Natural killer cell treated with Interleukin-12 subunit alpha and Interleukin-12 subunit beta and Interleukin-15 and Interleukin-18, amount 100 ng/mL, for 72 hours (primary cell): ENCODE measurements at places on chromosomes 7 and 10.

DNA sequence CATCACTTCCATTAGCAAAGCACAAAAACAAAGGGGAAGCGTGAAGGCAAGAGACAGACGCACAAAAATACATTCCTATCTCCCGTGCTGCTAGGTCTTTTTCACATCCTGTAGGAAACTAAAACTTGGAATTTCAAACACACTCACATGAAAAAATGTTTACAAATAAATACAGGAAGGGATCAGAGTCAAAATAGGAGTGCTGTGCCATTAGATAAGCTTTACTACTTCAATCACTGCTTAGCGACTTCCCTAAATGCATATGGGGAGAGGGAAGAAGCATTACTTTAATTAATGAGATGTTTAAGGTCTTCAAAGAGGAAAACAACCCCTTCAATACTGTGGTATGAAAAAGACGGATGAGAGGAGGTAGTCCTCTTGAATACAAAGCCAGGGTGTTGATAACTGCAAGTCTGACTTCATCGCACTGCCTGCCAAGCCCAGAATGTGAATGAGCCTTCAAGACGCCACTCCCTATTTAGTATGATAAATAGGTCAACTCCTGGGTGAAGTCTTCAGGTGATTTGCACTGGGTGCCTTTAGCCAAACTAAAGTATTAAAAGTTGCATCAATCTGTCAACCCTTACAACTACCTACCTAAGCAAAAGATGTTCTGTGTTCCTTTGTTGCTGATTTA is 13.9 kb downstream of the PARD3 start:
- H3K27me3 ChIP-seq, result peaks cover 6% of the 10 kb centered on the region
- no peak overlapping the region for H3K4me3 ChIP-seq
- no peaks in the 10 kb centered on the region for H3K36me3 ChIP-seq
- no peaks in the 10 kb centered on the region for H3K4me1 ChIP-seq
- DNase-seq, result no peak
- H3K27ac ChIP-seq, result no peak overlapping the region

GRCh38 chr10:72340510-72341261 is 14.0 kb downstream of the DNAJB12 start:
- H3K4me3 ChIP-seq, result no peak overlapping the region
- peaks cover 28% of the 10 kb centered on the region for H3K4me1 ChIP-seq
- no peaks in the 10 kb centered on the region for H3K27me3 ChIP-seq

- DNase-seq, result no peak
- no peak overlapping the region for H3K4me3 ChIP-seq
- no peaks in the 10 kb centered on the region for H3K27me3 ChIP-seq
- peaks cover 6% of the 10 kb centered on the region for H3K36me3 ChIP-seq
- no peaks in the 10 kb centered on the region for H3K4me1 ChIP-seq
- no peak overlapping the region for H3K27ac ChIP-seq
Measured at GRCh38 chr7:15439853-15440252, 122.0 kb downstream of the AGMO start.

- H3K36me3 ChIP-seq, result peaks cover 4% of the 10 kb centered on the region
- no peak overlapping the region for H3K4me3 ChIP-seq
- H3K4me1 ChIP-seq, result no peaks in the 10 kb centered on the region
- DNase-seq, result no peak
- no peaks in the 10 kb centered on the region for H3K27me3 ChIP-seq
Measured at GRCh38 chr7:85095806-85096205, 91.0 kb downstream of the SEMA3D start.

- no peaks in the 10 kb centered on the region for H3K36me3 ChIP-seq
- DNase-seq, result no peak
- peaks cover 12% of the 10 kb centered on the region for H3K27me3 ChIP-seq
- no peak overlapping the region for H3K4me3 ChIP-seq
- no peak overlapping the region for H3K27ac ChIP-seq
Measured at GRCh38 chr7:4849390-4849789, 12.4 kb downstream of the PAPOLB start.

GRCh38 chr7:14606101-14606500 is 296.4 kb downstream of the DGKB start:
- no peaks in the 10 kb centered on the region for H3K4me1 ChIP-seq
- H3K27ac ChIP-seq, result no peak overlapping the region
- H3K27me3 ChIP-seq, result no peaks in the 10 kb centered on the region

- H3K36me3 ChIP-seq, result no peaks in the 10 kb centered on the region
- H3K4me1 ChIP-seq, result no peaks in the 10 kb centered on the region
- no peak overlapping the region for H3K27ac ChIP-seq
- H3K27me3 ChIP-seq, result no peaks in the 10 kb centered on the region
- no peak for DNase-seq
- no peak overlapping the region for H3K4me3 ChIP-seq
Measured at GRCh38 chr7:140390034-140390433, 8.3 kb downstream of the SLC37A3 start.

DNA sequence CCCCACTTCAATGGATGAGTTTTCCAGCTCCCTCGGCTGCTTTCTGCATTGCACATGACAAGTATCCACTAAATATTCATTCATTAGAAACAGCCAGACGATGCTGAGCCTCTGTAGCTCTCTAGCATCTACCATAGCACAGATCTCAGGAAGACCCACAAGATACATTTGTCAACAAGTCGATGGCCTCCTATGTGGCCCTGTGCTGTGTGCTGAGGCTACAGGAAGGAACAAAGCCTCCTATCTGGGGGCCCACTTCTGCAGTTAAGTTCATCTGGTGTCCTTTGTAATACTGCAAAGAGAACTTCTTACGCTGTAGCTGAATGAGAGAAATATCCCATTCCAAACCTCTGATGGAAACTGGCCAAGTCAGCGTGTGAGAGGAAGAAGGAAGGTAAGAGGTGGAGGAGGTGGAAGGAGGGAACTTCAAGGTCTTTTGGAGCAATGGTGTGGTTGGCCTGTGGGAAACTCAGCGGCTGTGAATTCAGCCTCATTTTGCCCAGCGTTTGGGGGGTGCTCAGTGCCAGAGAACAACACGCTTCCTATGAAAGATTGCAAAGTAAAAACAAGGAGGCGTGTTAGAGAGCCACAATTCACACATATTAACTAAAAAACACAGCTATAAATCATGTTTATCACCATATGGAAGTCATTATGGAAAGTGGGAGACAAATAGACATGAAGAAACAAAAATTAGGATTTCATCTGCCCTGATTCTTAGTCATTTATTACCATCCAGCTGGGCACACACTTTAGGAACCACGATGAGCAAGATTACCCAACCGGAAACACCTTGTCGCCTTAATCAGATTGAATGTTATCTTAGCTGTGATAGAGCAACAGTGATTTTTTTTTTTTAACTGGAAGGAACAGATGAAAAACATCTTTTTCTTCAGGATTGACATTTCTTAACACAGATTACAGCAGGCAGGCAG is 62.2 kb upstream of the USP6NL start:
- H3K4me3 ChIP-seq, result no peak overlapping the region
- DNase-seq, result no peak
- peaks cover 6% of the 10 kb centered on the region for H3K4me1 ChIP-seq
- H3K27me3 ChIP-seq, result peaks cover 36% of the 10 kb centered on the region

GRCh38 chr10:42809676-42810075 is 27.1 kb downstream of the BMS1 start:
- peaks cover 46% of the 10 kb centered on the region for H3K36me3 ChIP-seq
- no peak for DNase-seq
- peak overlapping the region; percentile 3 for H3K27ac ChIP-seq
- H3K27me3 ChIP-seq, result no peaks in the 10 kb centered on the region

GRCh38 chr10:117268907-117269306 is 28.0 kb downstream of the SLC18A2 start:
- no peaks in the 10 kb centered on the region for H3K36me3 ChIP-seq
- H3K4me1 ChIP-seq, result no peaks in the 10 kb centered on the region
- H3K4me3 ChIP-seq, result no peak overlapping the region
- no peaks in the 10 kb centered on the region for H3K27me3 ChIP-seq
- H3K27ac ChIP-seq, result no peak overlapping the region

- H3K27me3 ChIP-seq, result peaks cover 21% of the 10 kb centered on the region
- H3K27ac ChIP-seq, result no peak overlapping the region
- H3K36me3 ChIP-seq, result no peaks in the 10 kb centered on the region
- DNase-seq, result no peak
Measured at GRCh38 chr7:135734343-135734689, 6.3 kb upstream of the SLC13A4 start.

DNA sequence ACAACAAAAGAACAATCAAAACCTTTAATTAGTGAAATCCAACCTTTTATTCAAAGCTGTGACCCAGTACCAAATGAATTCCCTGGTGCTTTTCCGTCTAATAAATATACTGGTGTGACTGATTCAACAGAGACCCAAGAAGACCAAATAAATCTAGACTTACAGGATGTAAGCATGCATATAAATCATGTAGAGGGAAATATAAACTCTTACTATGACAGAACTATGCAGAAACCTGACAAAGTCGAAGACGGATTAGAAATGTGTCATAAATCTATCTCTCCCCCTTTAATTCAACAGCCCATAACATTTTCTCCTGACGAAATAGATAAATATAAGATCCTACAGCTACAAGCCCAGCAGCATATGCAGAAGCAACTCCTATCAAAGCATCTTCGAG is 540.6 kb upstream of the TEX47 start:
- H3K27ac ChIP-seq, result no peak overlapping the region
- DNase-seq, result no peak
- H3K4me3 ChIP-seq, result no peak overlapping the region
- no peaks in the 10 kb centered on the region for H3K4me1 ChIP-seq
- H3K27me3 ChIP-seq, result no peaks in the 10 kb centered on the region

DNA sequence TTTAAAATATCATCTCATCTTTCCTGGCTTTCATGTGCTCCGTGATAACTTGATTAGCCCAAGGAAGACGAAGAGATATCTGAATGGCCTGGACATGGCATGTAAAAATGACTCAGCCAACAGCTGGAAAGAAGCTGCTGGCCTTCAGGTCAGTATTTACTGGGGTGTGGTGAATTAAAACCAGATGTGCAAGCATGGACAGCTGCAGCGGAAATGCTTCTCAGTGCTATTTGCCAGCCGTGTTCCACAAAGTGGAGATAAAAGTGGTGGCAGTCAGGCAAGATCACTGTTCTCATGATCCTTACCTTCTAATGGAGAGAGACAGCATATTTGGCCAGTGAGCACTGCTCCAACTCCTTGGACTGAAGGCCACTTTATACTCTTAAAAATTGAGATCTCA is 203.1 kb upstream of the VSTM2A start:
- no peak for DNase-seq
- H3K27ac ChIP-seq, result no peak overlapping the region
- H3K36me3 ChIP-seq, result peaks cover 8% of the 10 kb centered on the region
- no peak overlapping the region for H3K4me3 ChIP-seq
- no peaks in the 10 kb centered on the region for H3K27me3 ChIP-seq

- H3K27ac ChIP-seq, result no peak overlapping the region
- peaks cover 38% of the 10 kb centered on the region for H3K27me3 ChIP-seq
- no peaks in the 10 kb centered on the region for H3K4me1 ChIP-seq
- no peak overlapping the region for H3K4me3 ChIP-seq
- H3K36me3 ChIP-seq, result no peaks in the 10 kb centered on the region
Measured at GRCh38 chr10:28952523-28952922, 275.2 kb downstream of the BAMBI start.

- no peak overlapping the region for H3K4me3 ChIP-seq
- H3K27ac ChIP-seq, result no peak overlapping the region
- peaks cover 17% of the 10 kb centered on the region for H3K4me1 ChIP-seq
Measured at GRCh38 chr10:132316133-132316532, 8.4 kb upstream of the STK32C start.

GRCh38 chr7:155230169-155230593 is 67.5 kb upstream of the INSIG1 start:
- H3K4me3 ChIP-seq, result no peak overlapping the region
- H3K4me1 ChIP-seq, result no peaks in the 10 kb centered on the region
- no peak overlapping the region for H3K27ac ChIP-seq
- no peak for DNase-seq
- peaks cover 8% of the 10 kb centered on the region for H3K27me3 ChIP-seq

DNA sequence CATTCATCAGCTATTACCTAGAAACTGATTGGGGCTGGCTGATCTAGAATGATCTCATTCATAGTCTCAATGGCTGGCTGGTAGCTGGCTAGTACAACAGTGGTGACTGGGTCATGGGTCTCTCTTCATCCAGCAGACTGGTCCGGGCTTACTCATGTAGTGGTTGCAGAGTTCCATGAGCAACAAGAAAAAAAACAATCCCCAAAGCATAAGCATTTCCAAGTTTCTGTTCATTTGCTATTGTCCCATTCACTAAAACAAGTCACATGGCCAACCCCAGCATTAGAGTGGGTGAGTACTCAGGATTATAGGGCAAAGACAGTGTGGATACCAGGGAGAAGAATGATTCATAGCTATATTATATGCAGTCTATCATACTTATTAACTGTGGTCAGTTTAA is 85.2 kb upstream of the SEMA3C start:
- no peak overlapping the region for H3K27ac ChIP-seq
- H3K4me3 ChIP-seq, result no peak overlapping the region
- DNase-seq, result no peak
- H3K36me3 ChIP-seq, result no peaks in the 10 kb centered on the region
- H3K27me3 ChIP-seq, result no peaks in the 10 kb centered on the region

- no peaks in the 10 kb centered on the region for H3K36me3 ChIP-seq
- H3K4me3 ChIP-seq, result peak within 1 kb of the TSS; percentile 74
- no peaks in the 10 kb centered on the region for H3K27me3 ChIP-seq
- peaks cover 27% of the 10 kb centered on the region for H3K4me1 ChIP-seq
Measured at GRCh38 chr10:23438547-23439451, at the start of gene OTUD1. TSS of gene OTUD1 (plus strand) at chr10:23439075. CDS start at chr10:23439458, 383 bp downstream.

DNA sequence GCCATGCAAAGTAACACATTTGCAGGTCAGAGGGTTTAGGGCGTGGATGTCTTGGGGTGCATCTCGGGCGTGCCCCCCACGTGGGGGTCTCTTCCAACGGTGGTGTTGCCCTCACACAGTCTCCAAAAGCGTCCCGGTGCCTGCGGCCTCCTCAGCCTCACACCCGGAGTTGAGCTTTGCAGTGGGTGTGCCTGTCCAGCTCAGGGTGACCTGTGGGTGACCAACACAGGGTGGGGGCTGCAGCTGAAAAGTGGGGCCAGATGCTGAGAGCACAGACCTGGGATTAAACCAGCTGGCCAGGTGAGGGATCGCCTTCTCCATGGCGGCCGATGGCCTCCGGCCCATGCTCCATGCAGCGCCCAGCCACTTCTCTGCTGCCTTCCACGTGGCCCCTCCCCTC is 63.1 kb downstream of the PWWP2B start:
- no peak overlapping the region for H3K27ac ChIP-seq
- peak; percentile 3 for DNase-seq
- H3K4me1 ChIP-seq, result peaks cover 4% of the 10 kb centered on the region
- H3K27me3 ChIP-seq, result no peaks in the 10 kb centered on the region

GRCh38 chr10:7788639-7789286 is 786 bp downstream of the ATP5F1C start:
- no peaks in the 10 kb centered on the region for H3K27me3 ChIP-seq
- H3K4me3 ChIP-seq, result no peak overlapping the region
- DNase-seq, result no peak
- H3K36me3 ChIP-seq, result peaks cover 10% of the 10 kb centered on the region

GRCh38 chr7:108093851-108094331 is 36.3 kb downstream of the LAMB4 start:
- no peaks in the 10 kb centered on the region for H3K36me3 ChIP-seq
- H3K4me3 ChIP-seq, result no peak overlapping the region
- H3K27me3 ChIP-seq, result peaks cover 10% of the 10 kb centered on the region
- H3K4me1 ChIP-seq, result no peaks in the 10 kb centered on the region
- no peak overlapping the region for H3K27ac ChIP-seq

DNA sequence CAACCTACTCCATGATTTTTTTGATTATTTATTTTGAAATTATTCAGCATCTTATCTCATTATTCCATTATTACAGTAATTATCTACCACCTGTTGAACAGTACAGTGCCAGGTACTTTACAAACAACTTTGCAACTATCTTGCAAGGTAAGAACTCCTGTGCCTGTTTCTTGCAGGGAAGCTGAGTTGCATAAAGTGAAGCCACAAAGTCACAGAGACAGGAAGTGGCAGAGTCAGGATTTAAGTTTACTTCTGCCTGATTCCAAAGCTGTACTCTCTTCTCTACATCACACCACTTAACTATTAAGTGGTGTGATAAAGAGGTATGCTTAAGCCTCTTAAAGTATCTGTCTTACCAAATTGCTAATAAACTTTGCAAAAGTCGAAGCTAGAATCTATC is 80.1 kb downstream of the LRRTM3 start:
- no peak overlapping the region for H3K27ac ChIP-seq
- H3K4me1 ChIP-seq, result no peaks in the 10 kb centered on the region
- DNase-seq, result no peak
